ENCODE measurements at places on chromosomes 11 and 22. TPM values are rescaled to one million over a fixed set of nuclear protein-coding genes. Genes with fewer than 3 reads are reported as not detected.

DRICH1 gene
- total RNA-seq: 0.11 TPM

TESMIN gene
- total RNA-seq: 1.3 TPM

OR52E8 gene
- total RNA-seq: not detected

ADAMTS15 gene
- total RNA-seq: 13.3 TPM

PGA3 gene
- 0.39 TPM for total RNA-seq

BEST1 gene
- 3.8 TPM for total RNA-seq

DEUP1 gene
- total RNA-seq: 0.65 TPM

ZNRF3 gene
- total RNA-seq: 4.2 TPM

TRIM6 gene
- 9.4 TPM for total RNA-seq

PATE3 gene
- not detected for total RNA-seq

SLC37A2 gene
- total RNA-seq: 0.52 TPM

PKP3 gene
- total RNA-seq: 1.2 TPM

KRTAP5-2 gene
- not detected for total RNA-seq

RPL3 gene
- 2,999 TPM for total RNA-seq

SLC22A12 gene
- total RNA-seq: not detected

POU2AF1 gene
- not detected for total RNA-seq

OR8D1 gene
- total RNA-seq: not detected

SCGB1D2 gene
- total RNA-seq: not detected
